ENCODE measurements at places on chromosomes 6 and 20.

DNA sequence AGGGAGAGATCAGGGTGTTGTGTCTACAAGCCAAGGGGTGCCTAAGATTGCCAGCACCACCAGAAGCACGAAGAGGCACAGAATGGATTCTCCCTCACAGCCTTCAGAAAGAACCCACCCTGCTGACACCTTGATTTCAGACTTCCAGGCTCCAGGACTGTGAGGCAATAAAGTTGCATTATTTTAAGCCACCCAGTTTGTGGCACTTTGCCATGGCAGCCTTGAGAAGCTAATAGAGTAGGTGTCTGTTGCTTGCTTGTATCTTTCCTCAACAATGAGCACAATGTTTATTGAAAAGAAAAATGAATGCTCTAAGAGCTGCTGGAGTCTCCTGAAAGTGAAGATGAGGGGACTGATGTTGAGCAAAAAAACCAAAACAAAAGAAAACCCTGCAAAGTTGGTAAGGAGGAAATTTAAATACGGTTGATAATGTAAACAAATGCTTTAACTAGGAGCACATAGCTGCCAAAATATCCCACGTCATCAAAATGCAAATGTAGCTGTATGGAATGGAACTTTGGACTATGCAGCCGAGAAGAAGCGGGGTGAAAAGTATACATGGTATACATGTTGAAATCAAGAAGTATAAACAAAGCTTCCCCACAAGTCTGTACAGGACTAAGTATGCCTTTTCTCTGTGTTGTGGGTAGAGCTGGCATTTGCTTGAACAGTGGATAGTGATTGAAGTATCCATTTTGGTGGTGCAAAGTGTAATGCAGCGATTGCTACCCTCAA lies 8.0 kb downstream of the IL20RA start:
- no peak for DNase-seq

DNA sequence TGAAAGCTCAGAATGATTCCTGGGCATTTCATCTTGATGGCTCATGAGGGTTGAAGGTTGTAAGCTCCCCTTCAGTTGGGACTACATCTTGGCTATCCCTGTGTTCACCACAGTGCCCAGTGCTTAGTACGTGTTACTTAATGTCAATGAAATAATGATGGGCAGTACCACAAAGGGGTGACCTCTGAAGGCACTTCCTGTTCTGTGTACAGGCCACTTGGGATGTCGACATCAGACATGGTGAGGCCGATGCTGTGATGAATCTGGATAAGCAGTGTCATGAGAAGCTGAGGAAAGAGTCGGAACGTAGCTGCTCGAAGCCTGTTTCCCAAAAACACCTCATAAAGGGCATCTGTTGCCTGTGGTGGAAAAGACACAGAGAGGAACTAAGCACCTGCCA lies 27.6 kb upstream of the RBL1 start:
- no peak for DNase-seq

GRCh38 chr6:149847939-149848267 lies 16.3 kb downstream of the LRP11 start:
- DNase-seq: no peak

GRCh38 chr6:108921547-108922361 lies 73.5 kb downstream of the ARMC2 start:
- DNase-seq: no peak

GRCh38 chr6:151285122-151285521 lies 45.4 kb downstream of the AKAP12 start:
- no peak for DNase-seq

- no peak for DNase-seq
Observed at GRCh38 chr6:163348789-163349680, 65.5 kb upstream of the QKI start.

- no peak for DNase-seq
Observed at GRCh38 chr20:41137614-41138474, 501 bp downstream of the PLCG1 start.

DNA sequence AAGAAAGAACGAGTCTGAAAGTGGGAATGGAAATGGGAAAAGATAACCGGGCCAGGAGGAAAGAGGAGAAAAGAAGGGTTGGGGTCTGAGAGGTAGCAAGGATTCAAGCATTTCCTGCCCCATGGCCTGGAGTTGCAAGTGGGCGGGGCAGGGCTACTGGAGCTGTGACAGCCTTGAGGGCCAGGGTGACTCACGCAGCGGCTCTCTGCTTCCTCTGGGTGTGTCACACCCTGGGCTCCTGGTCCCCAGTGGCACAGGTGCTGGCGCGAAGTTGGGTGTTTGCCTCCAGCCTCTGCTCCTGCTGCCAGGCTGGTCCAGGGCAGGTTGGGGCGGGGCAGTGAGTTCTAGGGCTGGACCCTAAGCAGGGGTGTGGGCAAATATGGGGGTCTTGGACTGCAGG lies 3.3 kb upstream of the ULBP3 start:
- DNase-seq: no peak

DNA sequence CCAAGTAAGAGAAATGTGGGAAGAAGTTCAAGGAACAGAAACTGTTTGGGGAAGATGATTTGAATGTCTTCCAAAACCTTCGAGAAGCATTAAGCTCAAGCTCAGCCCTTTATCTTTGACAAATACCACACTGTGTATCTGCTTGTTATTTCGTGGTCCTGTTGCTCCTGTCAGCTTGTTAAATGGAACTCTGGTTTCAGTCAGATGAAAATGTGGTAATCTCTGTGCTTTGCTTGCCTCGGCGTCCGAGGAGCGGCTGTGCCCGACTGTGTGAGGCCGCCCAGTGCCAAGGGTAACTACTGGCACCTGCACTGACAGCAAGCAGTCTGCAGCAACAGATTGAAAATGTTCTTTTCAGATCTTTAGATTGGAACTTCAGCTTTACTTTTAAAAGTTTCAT lies 577.9 kb upstream of the FLRT3 start:
- DNase-seq: no peak

DNA sequence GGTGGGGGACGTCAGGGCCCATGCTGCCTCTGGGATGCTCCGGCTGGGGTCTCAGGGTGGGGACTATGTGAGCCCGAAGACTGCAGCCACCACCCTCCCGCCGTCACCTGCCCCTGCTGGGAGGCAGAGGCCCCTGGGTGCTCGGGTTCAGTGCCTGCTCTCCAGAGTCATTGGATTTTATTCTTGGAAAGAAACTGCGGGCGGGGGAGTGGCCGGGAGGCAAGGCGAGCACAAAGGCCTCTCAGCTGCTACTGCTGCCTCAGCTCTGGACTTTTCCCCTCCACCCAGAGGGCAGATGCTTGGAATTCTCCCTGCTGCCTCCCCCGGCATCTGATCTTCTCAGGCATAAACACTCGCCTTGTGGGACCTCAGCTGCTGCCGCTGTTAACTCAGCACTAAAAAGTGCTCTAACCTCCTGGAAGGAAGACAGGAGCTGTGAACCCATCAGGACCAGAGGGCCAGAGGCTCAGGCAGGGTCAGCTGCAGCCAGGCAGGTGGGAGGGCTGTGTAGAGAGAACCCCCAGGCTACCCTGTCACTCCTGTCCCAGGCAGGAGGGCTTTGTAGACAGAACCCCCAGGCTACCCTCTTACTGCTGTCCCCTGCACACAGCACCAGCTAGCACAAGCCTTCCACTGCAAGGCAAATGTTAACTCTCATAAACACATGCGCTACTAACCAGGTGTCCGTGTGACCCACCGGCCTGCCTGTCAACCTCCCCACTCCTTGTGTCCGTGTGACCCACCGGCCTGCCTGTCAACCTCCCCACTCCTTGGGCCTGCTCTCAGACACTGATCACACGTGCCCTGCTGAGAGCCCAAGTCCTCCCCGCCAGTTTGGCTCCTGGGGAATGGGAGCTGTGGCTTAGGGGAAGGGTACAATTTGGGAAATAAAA lies 9.4 kb upstream of the FRMD1 start:
- no peak for DNase-seq

DNA sequence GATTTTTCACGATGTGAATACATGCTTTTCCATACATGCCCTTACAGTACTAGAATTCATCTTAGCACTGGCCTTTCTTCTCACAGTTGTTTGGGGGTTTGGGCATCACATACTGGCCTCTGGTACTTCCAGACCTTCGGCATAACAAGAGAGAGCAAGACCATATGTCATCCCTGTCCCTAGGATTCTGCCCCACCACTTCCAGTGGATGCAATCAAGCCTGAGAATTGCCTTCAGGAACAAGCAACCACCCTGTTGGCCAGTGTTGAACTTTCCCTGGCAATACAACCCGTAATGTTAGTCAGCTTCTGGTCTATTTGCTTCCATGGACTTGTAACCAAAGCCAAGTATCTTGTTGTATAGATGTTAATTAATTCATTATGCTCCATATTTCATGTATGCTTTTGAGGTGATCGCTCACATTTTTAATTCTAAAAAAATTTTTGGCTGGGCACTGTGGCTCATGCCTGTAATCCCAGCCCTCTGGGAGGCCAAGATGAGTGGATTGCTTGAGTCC lies 15.4 kb upstream of the SLPI start:
- DNase-seq: no peak

DNA sequence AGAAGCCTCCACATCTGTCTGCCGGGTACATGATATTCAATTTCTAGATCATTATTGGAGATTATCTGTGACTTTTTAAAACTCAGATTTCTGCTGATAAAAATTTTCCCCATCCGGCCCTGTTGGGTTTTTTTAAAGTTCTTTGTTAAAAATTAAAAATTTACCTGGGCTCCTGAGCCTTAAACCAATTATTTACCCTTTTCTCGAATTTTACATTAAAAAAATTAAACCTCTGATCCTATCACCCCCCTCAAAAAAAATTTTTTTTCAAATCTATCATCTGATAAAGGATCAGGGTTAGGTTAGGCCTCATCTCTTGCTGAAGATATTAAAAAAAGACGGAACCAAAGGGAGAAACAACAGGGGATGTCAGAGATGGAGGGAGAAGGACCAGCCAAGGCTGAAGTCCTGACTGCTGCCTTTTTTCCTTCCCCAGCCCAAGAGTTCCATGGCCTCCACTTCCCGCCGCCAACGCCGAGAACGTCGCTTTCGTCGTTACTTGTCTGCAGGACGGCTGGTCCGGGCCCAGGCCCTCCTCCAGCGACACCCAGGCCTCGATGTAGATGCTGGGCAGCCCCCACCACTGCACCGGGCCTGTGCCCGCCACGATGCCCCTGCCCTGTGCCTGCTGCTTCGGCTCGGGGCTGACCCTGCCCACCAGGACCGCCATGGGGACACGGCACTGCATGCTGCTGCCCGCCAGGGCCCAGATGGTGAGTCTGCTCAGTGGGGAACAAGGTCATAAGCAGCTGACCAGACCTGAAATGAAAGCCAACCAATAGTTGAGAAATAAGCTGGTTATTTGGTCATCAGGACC lies 527 bp downstream of the NFKBIL1 start:
- DNase-seq: no peak

GRCh38 chr20:17390655-17391054 lies 140.5 kb downstream of the BFSP1 start:
- DNase-seq: no peak

- no peak for DNase-seq
Observed at GRCh38 chr6:130381459-130382380, 15.9 kb downstream of the TMEM200A start.

DNA sequence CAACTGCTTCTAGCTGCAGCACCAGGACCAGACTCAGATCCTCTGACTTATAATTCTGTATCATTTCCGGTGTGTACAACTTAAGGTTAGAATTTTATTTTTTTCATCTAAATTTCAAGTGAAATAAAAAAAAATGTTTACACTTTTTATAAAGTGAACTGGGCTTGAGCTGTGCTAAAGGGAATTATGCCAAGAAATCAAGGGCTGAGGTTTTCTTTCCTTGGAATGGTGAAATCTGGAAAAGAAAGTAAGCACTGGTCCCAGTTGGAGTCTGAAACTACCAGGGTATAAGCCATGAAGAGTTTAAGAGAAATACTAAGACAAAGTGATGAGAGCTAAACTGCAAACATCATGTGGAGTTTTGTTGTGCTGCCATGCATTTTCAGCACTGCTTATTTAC lies 21.7 kb upstream of the FYN start:
- no peak for DNase-seq

GRCh38 chr6:3425574-3425973 lies 31.3 kb downstream of the SLC22A23 start:
- DNase-seq: no peak

- no peak for DNase-seq
Observed at GRCh38 chr6:29627755-29628418, 5.1 kb downstream of the GABBR1 start.

- DNase-seq: no peak
Observed at GRCh38 chr20:20593447-20594170, 118.8 kb downstream of the RALGAPA2 start.

GRCh38 chr6:36958775-36959554 lies 4.4 kb downstream of the PI16 start:
- no peak for DNase-seq

- no peak for DNase-seq
Observed at GRCh38 chr6:66161546-66162108, 454.6 kb upstream of the EYS start.

DNA sequence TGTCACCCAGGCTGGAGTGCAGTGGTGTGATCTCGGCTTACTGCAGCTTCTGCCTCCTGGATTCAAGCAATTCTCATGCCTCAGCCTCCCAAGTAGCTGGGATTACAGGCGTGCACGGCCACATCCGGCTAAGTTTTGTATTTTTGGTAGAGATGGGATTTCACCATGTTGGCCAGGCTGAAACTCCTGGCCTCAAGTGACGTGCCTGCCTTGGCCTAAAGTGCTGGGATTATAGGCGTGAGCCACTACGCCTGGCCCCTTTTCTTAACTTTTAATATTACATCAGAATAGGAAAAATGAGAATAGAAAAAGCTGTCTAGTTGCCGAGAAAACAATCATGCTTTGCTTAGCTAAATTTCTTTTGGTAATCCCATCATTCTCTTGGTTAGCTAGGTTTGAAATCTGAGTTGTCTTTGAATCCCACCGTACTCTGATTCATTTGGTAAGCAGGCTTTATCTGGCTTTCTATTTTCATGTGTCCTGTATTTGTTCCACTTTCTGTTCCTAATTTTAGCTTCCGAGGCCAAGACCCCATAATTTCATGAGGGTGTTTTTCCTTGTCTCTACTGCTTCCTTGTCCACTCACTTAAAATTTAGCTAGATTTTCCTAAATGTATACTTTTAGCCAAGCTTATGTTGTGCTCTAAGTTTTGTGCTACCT lies 83.5 kb downstream of the NCOA3 start:
- no peak for DNase-seq

All from cortex of kidney (tissue), 1 donor.